ENCODE measurements at places on chromosomes 16 and 17.

GRCh38 chr16:53014287-53014686 lies 38.4 kb downstream of the CHD9NB start:
- DNase-seq, result no peak

- no peak for DNase-seq
These were observed 643 bp downstream of the HIGD1B start for GRCh38 chr17:44848257-44848795.

DNA sequence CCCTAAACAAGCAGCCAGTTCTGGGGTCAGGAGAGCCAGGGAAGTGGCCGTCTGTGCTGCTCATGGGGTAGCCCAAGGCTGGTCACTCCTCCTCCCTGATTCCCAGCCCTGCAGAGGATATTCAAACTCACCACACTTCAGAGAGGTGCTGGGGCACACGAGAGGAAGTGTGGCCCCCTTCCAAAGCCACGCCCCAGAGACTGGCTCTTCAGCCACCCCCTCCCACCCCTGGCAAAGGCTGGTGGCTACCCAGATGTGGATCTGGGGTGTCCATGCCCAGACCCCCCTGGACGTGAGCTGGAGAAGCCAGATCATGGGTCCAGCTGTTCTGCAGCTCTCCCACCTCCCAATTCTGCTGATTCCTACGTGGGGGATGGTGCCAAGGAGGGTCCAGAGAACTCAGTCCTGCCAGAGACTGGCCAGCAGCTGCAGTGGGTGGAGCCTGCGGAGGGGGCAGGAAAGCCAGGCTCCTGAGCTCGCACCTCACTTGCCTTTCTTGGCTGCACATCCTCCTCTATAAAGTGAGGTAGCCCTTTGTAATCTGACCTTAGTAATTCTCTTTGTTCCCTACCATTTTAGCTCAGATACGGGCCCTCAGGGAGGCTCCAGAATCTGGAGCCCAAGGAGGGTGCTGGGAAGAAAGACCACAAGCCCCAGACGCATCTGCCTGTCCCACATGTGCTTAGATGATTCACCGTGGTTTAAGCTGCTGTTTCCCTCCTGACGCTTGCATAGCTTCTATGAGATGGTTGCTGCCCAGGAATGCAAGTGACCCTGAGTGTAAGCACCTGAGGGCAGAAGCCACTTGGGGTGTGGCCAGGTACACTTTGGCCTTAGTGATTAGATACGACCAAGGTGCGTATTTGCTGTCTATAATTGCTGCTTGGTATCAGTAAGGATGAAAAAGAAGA lies 15.3 kb downstream of the SDK2 start:
- DNase-seq, result no peak

DNA sequence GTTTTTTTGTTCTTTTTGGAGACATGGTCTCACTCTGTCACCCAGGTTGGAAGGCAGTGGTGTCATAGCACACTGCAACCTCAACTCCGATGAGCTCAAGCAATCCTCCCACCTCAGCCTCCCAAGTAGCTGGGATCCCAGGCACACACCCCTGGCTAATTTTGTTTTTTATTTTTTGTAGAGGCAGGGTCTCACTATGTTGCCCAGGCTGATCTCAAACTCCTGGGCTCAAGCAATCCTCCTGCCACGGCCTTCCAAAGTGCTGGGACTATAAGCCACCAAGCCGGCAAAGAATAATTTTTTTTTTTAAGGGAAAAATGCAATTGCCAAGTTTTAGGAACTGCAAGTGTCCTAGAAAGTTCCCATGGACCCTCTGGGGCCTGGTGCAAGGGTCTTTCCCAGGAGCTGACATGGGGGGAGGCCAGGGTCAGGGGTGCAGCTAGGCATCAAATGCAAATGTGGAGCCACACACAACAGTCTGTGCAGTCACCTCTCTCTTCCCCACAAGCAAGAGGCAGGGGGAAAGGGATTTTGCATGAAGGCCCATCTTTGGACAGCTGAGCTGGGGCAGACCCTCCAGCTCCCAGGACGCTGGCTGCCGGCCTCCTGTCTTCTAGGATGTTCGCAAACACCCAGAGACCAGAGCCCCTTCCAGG lies 20.1 kb upstream of the BCAR1 start:
- no peak for DNase-seq

GRCh38 chr17:58614859-58615459 lies 76.9 kb downstream of the TEX14 start:
- DNase-seq, result no peak

DNA sequence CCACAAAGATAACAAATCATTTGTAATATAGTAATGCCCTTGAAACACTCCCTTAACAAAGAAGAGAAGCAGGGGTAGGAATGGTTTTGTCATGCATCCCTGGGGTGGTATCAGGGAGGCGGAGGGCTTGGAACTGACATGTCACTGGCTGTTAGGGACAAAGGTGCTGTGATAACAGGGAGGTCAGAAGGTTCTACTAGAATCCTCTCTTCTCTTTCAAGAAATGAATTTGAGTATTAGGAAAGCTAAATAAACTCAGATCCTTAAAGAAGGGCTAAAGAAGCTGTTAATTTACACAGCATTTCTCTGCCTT lies 65.4 kb upstream of the ADAMTS18 start:
- DNase-seq, result no peak

DNA sequence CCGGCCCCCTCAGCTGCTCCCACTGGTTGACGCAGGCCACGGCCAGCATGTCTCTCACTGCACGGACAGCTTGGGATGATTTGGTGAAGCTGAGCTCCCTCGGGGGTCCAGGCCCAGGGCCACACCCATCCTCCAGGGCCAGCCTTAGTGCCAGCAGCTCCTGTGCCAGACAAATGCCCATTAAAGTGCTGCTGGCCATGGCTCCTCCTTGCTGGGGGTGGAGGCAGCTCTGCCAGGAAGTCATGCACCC lies 2.5 kb downstream of the TRIM47 start:
- no peak for DNase-seq

GRCh38 chr17:56793957-56794356 lies 39.8 kb downstream of the C17orf67 start:
- DNase-seq, result no peak

DNA sequence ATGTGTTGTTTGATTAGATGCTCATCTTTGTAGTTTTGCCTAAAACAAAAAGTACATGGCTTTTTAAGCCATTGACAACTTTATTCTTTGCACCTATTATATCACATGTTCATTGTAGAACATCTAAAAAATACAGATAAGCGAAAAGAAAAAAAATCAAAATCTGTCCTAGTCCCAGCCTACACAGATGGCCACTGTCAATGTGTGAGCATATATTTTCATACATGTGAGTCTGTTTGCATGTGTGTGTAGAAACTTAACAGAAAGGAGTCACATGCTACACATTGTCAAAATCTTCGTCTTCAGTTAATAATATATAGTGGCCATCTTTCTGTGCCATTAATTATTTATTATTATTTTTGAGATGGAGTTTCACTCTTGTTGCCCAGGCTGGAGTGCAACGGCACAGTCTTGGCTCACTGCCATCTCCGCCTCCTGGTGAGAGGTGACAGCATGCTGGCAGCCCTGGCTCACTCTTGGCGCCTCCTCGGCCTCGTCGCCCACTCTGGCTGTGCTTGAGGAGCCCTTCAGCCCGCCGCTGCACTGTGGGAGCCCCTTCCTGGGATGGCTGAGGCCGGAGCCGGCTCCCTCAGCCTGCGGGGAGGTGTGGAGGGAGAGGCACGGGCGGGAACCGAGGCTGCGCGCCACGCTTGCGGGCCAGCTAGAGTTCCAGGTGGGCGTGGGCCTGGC lies 68.5 kb upstream of the AMZ2 start:
- no peak for DNase-seq

DNA sequence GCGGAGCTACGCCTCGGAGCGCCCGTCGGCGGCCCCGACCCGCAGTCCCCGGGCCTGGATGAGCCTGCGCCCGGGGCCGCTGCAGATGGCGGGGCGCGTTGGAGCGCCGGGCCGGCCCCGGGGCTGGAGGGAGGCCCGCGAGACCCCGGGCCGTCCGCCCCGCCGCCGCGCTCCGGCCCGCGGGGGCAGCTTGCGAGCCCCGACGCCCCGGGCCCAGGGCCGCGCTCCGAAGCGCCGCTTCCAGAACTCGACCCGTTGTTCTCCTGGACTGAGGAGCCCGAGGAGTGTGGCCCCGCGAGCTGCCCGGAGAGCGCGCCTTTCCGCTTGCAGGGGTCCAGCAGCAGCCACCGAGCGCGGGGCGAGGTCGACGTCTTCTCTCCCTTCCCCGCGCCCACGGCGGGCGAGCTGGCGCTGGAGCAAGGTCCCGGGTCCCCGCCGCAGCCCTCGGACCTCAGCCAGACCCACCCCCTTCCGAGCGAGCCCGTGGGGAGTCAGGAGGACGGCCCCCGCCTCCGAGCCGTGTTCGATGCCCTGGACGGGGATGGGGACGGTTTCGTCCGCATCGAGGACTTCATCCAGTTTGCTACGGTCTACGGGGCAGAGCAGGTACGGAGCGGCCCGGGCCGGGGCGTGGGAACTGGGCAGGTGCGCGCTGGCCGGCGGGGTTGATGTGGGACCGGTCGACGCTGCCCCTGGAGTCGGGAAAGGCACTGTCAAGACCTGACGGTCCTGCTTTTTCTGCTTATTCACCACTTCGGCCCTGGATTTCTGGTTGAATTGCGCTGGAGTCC lies 861 bp downstream of the RAB11FIP3 start:
- no peak for DNase-seq

DNA sequence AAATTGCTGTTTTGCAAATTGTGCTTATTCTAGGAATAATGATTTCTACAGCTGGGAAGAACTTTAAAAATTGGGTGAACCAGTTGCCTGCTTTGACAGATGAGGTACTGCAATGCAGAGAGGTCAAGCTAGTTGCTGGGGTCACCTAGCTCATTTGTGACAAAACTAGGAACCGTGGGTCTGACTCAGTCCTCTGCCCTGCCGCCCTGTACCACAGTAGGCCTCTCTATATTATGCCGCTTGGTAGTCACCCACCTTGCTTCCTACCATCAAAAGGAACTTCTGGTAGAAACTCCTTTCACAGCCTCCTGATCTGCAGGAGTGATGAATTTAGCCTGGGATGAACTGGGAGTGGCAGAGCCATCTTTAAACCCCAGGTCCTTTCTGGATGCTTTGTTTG lies 105.7 kb downstream of the PITPNC1 start:
- DNase-seq, result no peak

- DNase-seq, result no peak
These were observed 7.1 kb downstream of the KRT13 start for GRCh38 chr17:41498276-41498675.

DNA sequence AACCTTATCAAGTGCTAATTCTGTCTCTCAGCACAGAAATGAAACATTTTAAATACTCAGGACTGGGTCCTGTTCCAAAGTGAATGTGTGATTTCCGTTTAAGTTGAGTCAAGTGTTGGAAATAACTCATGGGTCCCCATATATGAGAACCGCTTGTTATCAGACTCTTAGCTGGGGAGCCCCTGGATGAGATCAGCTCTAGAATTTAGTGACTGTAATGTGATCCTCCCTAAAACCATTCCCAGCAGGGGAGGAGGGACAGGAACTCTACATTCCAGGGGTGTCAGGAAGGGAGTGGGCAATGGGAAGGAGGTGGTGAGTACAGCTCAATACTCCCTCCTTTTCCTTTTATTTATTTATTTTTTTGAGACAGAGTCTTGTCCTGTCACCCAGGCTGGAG lies 37.5 kb downstream of the OTOA start:
- no peak for DNase-seq

GRCh38 chr17:42782166-42783061 lies 2.0 kb downstream of the WNK4 start:
- no peak for DNase-seq

DNA sequence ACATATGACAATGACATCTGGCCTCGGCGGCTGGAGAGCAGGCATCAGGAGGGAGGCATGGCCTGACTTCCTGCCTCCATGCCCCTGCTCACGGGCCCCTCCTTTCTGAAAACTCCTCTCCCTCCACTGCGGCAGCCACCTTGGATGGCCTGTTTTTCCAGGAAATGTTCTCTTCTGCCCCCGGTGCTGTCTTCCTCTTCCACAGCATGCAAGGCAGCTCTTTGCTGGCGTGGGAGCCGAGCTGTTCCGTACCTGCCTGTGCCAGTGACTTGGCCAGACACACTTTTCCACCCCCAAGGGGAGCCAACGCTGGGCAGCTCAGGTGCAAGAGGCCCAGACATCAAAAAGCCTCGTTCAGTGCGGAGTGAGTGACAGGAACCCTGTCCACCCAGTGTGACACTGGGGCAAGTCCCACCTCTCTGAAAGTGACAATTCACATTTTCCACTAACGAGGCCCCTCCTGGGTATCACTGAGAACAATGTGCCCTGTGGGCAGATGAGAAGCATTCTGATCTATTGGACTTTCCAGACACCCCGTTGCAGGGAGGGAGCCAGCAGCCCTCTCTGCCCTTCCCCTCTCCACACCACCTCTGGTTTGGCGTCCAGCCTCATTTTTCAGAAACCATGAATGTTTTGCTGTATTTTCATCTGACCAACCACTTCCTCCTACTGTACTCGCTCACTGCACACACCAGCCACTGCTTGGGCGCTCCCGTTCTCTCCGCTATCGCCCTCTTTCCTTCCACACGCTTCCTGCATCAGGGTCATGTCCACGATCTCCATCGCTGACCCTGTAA lies 31.2 kb downstream of the NSMCE1 start:
- DNase-seq, result peak; percentile 58

DNA sequence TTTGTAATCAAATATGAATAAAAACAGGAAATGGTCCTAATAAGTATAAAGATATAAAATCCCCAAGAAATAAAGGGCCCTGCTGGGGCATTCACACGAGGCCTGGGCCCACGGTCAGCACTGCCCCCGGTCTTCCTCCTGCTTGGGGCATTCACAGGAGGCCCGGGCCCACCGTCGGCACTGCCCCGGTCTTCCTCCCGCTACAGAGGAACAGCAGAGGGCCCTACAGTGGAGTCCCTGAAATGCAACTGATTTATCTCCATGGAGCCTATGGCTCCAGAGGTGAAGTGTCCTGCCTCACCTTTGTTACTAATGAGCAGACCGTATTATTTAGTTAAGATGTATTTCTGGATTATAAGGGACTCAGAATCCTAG lies 46.5 kb downstream of the MAP1LC3B start:
- DNase-seq, result no peak

- no peak for DNase-seq
These were observed 87.8 kb upstream of the CDH5 start for GRCh38 chr16:66278604-66279262.

- no peak for DNase-seq
These were observed 17.1 kb downstream of the ITGB4 start for GRCh38 chr17:75738218-75738802.

GRCh38 chr17:79045842-79046196 lies 21.9 kb downstream of the C1QTNF1 start:
- peak; percentile 35 for DNase-seq

GRCh38 chr17:64964796-64965195 lies 45.5 kb upstream of the LRRC37A3 start:
- DNase-seq, result no peak

GRCh38 chr17:56113486-56113885 lies 39.8 kb upstream of the ANKFN1 start:
- DNase-seq, result no peak

DNA sequence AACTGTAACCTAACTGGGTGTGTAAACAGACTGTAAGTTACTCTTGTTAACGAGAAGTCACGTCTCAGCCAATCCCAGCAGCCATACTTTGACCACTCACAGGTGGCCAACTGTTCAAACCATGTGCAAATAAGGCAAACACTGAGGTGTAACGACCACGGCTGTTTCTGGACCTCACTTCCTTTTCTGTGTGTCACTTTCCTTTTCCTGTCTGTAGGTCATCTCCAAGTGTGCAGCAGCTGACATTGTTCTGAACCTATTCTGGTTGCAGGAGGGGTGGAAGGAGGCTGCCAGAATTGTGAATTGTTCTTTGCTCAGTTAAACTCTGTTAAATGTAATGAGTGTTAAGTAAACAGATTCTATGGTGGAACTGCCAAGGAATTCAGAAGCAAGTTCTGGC lies 627.4 kb downstream of the KCNJ2 start:
- no peak for DNase-seq
